ENCODE measurements at places on chromosomes 1 and 21.
A peak's percentile ranks its signal among the peaks of the same experiment; 100 is the strongest.

DNA sequence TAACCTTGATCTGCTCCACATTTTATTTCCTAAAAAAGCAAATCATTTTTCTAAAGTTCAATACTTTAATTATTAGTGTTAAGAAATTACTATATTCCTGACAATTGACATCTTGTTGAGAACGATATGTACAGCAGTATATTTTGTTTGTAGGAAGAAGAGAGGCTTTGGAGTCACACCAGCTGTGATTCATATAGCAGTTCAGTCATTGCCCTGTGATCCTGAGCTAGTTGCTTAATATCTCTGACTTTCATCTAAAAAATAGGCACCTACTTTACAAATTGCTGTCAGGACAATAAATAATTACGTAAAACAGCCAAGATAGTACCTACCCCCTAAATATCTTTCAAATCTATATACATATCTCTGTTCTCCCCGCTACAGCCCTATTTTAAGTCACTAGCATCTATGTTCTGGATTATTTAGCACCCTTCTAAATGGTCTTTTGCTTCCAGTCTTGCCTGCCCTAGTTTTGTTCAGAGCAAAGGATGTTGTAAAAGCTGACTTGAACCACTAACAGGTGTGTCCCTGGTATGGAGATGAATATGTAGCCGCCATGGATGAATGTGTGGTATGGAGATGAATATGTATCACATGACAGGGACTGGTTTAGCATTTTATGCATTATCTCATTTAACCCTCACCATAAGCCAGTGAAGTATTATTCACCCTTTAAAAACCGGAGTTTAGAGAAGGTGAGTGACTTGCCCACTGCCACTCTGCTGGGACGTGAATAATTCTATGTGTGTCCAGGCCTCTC, 42.2 kb downstream of the RNF220 start:
- DNase-seq: no peak

- DNase-seq: no peak
These were observed 268.8 kb upstream of the CSF3R start for GRCh38 chr1:36751525-36751924.

GRCh38 chr1:38534473-38534823, 325.1 kb downstream of the RRAGC start:
- no peak for DNase-seq

- no peak for DNase-seq
These were observed 173.4 kb upstream of the RUNX1 start for GRCh38 chr21:35222541-35222941.

GRCh38 chr21:17414766-17415165, 98.1 kb upstream of the CXADR start:
- no peak for DNase-seq

DNA sequence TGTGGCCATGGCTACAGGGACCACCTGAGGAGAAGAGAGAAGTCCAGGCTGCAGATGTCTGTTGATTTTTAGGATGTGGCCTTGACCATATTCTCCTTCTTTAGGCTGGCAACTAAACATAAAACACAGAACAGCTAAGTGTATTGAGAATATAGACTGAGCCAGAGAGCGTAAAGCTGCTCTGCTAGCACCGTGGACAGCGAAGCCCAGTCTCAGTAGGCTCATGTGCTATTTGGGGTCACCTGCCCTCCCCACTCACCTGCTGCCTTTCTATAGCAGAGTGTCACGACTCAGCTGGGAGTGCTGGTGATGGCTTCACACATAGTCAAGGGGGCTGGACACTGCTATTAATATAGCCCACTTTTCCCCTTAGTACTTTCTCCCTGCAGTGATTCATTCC, 278.5 kb downstream of the KCNH1 start:
- DNase-seq: no peak

DNA sequence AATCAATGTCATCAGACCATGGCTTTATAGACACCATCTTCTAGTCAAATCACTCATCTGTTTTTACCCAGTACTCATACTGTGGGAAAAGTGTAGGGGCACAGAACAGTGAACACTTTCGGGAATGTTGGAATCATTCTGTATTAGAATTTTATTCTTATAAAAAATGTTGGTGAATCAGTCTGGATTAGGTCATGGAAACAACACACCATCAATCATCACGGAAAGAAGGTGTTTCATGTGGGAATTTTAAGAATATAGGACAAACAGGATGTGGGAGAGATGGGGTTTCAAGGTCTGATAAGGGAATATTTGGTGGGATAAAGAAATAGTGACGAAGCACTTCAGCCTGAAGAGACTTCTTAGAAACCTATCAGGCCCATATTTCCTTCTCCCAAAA, 17.3 kb downstream of the GBP1 start:
- no peak for DNase-seq

DNA sequence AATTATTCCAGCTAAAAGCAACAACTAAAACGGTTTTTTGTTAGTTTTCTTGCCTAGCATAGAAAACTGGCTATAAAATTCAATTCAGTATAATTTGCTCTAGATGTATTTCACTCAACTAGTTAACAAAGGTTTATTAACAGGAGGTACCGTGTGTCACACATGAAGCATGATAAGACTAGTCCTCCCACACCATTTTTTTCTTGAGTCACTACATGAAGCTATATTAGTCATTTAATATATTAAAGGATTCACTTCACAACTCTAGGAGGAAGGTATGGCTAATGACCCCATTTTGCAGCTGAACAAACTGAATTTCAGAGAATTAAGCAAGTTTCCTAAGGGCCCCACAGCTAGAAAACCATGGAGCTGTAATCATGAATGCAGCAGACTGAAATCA, 307.8 kb upstream of the USP25 start:
- no peak for DNase-seq

DNA sequence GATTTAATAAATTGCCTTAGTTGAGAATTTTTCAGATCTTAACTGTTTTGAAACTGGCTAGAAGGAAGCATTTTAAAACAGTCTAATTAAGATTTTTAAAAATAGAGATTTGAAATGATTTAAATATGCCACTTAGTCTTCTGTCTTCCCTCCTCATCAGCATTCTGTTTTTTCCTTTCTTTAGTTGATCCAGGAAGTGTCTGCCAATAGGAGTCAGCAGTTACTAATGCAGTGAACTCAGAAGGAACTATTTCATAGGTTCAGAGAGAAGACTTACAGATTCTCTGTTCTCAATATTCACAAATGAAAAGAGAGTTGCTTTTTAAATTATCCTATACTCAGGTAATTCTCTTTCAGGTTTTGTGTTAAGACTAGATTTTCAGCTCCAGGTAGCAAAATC, 84.5 kb downstream of the RPS6KC1 start:
- no peak for DNase-seq

- no peak for DNase-seq
These were observed 31.6 kb downstream of the AGT start for GRCh38 chr1:230682274-230682673.

DNA sequence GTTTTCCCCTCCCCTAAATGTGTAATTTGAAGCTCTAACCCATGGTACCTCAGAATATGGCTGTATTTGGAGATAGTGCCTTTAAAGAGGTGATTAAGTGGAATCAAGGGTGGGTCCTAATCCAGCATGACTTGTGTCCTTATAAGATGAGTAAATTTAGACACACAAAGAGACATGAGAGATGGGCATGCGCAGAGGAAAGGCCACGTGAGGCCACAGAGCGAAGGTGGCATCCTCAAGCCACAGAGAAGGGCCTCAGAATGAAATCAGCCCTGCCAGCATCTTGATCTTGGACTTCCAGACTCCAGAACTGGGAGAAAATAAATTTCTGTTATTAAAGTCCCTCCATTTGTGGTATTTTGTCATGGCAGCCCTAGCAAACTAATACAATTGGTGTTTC, 2.9 kb upstream of the PLA2G2F start:
- no peak for DNase-seq

DNA sequence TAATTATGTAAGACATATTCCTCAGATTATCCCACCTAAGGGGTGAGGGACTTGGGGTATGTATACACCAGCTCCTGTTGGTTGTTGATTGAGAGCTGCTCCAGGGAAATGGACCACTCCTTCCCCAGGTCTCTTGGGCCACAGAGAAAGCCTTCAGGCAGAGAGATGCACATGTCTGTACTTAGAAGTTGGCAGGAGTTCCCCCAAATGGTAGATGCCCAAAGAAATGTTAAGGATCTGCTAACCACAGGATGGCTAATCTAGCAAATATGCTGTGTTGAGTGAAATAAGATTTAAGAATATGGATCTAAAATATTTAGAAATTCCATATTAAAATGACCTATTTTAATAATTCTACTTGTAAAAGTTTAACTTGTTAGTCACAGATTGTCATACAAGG, 100.8 kb upstream of the DNAH14 start:
- no peak for DNase-seq

- DNase-seq: no peak
These were observed 303.1 kb upstream of the RUNX1 start for GRCh38 chr21:35352066-35352770.

GRCh38 chr21:39441502-39442475, 3.8 kb downstream of the LCA5L start:
- no peak for DNase-seq

DNA sequence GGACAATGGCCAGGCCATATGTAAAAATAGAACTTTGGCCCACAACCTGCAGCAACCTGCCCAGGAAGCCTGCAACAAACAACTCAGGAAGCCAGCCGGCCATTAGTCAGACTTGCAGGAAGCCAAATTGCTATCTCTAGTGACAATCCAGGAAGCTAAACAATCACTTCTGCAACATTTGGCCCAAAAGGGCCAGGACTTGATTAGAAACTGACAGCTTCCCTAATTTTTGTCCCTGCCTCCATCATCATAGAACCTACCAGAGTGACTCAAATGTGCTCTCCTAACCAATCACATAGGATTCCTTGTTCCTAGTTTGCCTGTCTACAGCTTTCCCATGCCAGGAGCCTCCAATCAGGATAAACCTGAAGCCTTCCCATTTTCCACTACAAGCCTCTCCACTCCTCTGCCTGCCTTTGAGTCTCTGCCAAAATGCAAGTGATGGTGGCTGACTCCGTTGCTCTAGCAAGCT, 639.3 kb downstream of the PTPRU start:
- DNase-seq: no peak

DNA sequence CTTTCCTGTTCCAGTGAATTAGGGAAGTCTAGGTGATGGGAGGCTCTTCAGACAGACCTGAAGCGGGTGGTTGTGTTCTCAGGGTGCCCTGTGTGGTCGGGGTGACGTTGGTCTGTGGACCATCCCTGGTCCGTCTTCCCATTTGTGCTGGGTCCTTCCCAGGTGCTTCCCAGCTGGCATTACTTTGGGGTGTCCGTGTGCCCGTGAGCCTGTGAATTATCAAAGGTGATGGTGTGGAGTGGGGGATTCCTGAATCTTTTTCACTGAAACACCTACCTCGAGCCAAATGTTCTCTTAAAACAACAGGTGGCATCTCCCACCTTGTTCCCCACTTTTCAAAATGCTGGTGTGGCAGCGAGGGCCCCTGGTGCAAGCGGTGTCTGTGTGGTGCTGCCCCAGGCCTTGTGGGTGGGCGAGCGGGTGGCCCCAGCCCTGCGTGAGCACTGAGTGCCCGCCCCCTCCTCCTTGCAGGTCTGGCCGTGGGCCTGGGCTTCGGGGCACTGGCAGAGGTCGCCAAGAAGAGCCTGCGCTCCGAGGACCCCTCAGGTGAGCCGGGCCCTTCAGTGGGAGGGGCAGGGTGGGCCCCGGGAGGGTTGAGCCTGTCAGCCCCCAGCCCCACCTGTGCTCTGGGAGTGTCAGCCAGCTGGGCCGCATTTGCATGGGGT, 37.0 kb downstream of the COQ8A start:
- DNase-seq: no peak

- DNase-seq: no peak
These were observed 106.4 kb downstream of the RGL1 start for GRCh38 chr1:183911285-183911684.

DNA sequence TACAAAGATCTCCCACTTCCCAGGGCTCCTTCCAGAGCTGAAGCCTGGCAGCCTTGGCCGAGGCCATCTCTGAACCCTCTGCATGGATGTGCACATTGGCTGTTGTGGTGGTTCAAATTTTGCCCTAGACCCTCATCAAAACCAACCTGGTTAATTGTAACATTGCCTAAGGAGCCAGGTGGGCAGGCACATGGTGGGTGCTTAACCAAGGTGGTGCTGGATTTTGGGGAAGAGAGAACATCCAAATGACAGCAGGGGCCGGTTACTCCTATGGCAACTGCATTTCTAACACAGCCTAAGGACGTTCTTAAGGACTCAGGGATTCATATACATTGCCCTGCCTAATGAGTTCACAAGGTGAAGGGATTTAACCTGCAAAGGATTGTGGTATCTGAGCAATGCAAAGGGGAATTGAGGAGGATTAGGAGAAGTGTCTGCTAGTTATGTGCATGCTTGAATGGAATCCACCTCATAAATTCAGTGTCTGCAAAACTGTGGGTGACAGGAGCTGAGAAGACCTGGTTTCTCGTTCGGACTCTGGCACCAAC, 10.3 kb downstream of the RUNX1 start:
- DNase-seq: no peak

GRCh38 chr1:93615582-93616150, 66.0 kb downstream of the BCAR3 start:
- DNase-seq: peak; percentile 26

DNA sequence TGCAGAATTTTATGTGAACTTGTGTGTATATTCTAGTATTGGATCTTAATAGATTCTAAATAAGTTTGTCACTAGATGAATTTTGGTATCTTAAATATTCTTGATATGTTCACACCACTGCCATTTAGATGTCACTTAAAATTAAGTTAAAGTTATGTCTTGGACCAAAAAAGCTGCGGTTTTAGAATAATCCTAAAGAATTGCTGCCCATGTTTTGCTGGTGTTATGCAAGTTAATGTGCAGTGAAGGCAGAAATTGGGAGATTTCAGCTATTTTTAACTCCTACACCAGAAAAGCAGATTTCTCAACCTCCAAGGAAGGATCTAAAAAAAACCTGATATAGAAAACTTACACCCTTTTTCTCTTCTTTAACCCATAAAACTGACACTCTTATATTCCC, 757 bp downstream of the ACADM start:
- no peak for DNase-seq
